ENCODE measurements at places on chromosomes 7 and 10.

DNA sequence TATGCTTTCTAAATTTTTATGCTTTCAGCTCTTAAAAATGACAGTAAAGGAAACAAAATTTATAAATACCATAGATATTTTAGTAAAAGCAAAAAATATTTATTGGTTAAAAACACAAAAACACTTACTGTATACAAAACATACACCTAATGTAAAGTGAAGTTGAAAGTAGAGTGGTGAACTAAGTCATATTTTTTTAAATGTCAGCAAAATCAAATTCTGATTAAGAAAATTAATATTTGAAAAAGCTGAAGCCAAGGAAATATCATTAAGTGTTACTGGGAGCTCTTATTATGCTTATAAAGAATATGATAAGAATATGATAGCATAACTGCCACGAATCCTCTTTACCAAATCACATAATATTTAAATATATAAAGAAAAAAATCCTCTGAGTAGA lies 65.3 kb upstream of the PLXDC2 start:
- DNase-seq, result no peak

DNA sequence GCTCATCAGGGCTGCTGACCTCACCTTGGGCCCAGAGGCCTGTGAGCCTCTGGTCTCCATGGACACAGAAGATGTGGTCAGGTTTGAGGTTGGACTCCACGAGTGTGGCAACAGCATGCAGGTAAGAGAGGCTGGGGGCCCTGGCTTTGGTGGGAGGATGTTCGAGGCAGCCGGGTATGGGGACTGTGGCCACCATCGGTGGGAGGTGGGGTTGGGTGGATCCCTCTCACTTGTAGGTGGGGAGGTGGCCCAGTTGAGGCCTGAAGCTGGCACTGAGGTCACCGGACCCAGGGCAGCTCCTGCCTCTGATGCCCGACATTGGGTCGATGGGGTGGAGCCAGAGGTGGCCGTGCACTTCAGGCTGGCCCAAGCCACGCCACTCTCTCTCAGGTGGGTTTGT lies 406 bp downstream of the ZP3 start:
- no peak for DNase-seq

DNA sequence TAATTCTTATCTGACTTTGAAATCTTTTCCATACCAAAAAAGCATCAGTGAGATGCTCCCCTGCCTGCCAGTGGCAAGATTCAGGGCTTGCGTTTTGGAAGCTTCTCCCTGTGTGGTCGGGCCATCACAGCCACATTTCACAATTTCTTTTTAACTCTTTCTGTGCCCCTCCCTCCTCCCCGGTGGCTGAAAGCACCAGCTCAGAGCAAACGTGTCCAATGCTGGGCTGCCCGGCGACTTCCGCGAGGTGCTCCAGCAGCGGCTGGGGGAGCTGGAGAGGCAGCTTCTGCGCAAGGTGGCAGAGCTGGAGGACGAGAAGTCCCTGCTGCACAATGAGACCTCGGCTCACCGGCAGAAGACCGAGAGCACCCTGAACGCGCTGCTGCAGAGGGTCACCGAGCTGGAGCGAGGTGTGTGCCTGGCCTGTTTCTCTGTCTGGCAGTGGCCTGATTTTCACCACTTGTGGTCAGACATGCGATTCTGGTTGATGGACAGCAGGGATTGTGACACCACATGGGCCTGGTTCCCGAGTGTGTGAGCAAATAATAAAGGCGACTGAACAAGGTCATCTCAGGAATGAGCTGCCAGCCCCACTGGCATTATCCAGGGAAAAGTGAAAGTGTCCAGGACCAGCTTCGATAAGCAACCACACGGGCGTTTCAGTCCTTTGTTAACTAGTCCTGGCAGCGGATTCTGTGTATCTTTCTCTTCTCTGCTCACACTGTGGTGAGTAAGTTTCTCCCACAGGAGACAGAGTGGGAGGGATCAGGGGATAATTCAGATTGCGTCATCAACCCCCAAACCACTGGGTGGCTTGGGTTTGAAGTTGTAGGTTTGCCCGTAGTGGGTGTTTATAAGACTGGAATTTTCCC lies 2.6 kb downstream of the NPTX2 start:
- no peak for DNase-seq

- DNase-seq, result no peak
Observed at GRCh38 chr7:45978010-45978681, 57.1 kb upstream of the IGFBP3 start.

All from cortex of kidney (tissue), 1 donor.